ENCODE measurements at places on chromosomes 5 and 9. TPM values are rescaled to one million over a fixed set of nuclear protein-coding genes. Genes with fewer than 3 reads are reported as not detected.

The TRIM52 gene
- total RNA-seq, result 20.3 TPM

The OTULINL gene
- 3.9 TPM for total RNA-seq

The AQP7 gene
- 51.6 TPM for total RNA-seq

The SLC45A2 gene
- total RNA-seq, result not detected

DNA sequence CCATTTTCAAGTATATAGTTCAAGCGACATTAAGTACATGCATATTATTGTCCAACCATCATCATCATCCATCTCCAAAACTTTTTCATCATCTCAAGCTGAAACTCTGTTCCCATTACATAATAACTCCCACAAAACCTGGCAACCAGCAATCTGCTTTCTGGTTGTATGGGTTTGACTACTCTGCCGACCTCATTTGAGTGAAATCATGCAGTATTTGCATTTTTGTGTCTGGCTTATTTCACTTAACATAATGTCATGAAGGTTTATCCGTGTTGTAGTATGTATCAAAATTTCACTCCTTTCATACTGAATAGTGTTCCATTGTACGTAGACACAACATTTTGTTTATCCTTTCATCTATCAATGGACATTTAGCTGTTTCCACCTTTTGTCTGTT lies 74.8 kb downstream of the SGCD start:
- DNase-seq, result no peak

DNA sequence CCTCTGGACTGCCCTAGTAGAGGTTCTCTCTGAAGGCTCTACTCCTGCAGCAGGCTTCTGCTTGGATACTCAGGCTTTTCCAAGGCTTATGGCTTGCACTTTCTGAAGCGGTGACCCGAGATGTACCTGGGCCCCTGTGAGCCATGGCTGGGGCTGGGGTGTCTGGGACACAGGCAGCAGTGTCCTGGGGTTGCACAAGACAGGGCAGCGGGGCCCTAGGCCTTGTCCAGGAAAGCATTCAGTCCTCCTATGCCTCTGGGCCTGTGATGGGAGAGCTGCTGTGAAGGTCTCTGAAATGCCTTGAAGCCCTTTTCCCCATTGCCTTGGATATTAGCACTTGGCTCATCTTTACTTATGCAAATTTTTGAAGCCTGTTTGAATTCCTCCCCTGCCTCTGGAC lies 192.2 kb downstream of the YTHDC2 start:
- no peak for DNase-seq

- DNase-seq, result no peak
Measured at GRCh38 chr9:3299872-3300271, 225.9 kb downstream of the RFX3 start.
